ENCODE measurements at places on chromosomes 2 and 18.

DNA sequence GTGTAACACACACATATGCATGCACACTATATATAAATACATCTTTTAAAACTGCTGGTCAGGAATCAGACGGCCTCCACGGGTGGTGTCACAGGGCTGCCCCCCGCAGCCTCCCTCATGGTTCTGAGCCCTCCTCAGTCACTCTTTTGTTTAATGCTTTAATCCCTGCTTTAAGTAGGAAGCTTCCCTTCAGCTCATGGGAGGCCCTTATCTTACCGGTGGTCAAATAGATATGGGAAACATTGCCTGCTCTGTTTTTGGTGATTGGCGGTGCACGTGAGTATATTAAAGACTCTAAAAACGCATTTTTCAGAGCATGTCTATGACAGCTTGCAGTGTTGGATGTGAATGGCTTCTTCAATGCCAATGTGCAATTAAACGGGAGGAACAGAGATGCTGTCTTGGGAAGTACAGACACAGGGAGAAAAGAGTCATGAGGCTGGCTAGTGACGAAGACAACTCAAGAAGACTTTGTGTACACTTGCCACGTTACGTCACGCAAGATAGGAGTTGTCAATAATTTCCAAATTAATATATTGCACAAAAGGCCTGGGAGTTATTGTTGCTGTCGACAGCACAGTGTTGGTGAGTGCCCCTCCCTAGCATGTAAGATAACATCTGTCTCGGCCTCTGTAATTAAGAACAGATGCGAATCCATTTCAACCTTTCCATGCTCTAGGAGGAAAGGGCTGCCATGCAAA, 23.3 kb downstream of the GNLY start:
- no peak for DNase-seq

DNA sequence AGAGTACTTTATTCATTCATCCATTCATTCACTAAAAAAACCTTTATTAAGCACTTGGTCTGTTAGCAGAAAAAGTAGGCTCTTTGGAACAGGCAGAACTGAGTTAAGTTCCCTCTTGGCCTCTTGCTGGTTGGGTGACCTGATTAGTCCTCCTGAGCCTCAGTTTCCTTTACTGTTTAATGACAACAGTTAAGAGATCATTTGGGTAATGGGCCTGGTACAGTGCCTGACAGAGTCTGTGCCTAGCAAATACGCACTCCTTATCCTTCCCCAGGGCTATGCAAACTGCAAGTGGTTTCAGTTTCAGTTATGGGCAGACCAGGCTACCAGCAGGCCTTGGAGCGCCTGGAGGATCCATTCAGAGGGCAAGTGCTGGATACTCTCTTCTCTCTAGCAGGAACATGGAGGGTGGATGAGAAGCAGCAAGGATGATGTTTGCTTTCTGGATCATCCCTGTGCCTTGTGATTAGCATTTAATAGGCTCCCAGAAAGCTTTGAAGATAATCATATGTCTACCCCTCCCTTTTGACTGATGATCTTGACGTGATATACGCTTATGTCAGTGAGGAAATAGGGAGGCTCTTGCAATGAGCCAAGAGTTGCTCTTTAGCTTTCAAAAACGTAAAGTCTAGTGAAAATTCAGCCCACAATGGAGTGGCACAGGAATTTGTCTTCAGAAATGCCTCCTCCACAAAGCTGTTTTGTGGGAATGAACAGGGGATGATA, 12.4 kb upstream of the TAF1B start:
- DNase-seq = no peak

DNA sequence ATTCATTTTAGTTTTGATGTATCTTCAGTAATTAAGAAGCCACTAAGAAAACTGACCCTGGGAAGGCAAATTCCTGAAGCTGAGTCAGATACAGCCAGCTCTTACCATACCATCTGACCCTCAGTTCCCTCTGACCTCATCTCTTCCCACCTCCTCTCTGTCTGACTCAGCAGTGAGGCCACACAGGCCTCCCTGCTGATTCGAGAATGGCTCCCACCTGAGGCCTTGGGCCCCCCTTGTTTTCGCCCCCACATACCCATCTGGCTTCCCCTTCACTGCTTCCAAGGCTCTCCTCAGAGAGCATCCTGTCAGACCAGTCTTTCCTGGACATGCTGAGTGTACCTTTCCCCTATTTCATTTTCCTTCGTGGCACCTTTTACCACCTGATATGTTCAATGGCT, 71.0 kb upstream of the CYP1B1 start:
- no peak for DNase-seq

GRCh38 chr18:4720518-4720917, 265.4 kb upstream of the DLGAP1 start:
- DNase-seq = no peak

GRCh38 chr2:140696449-140696848, 1434.4 kb downstream of the LRP1B start:
- no peak for DNase-seq

DNA sequence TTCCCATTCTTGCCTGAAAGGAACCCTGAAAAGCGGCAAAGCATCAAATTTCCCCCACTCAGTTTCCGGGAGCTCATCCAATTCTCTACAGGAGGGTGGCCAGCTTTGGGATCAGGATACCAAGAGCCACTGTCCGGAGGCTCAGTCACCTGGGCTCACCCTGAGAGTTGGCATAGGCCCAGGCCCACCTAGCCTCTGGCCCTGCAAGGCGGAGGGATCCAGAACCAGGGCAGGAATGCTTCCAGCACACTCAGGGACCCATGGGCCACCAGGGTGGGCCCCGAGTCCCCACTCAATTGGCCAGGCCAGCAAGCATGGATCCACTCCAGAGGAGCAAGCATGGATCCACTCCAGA, 432.9 kb upstream of the MYT1L start:
- DNase-seq = no peak

- no peak for DNase-seq
Observed at GRCh38 chr2:36458106-36458505, 102.5 kb downstream of the CRIM1 start.

GRCh38 chr2:68196120-68196716, 38.5 kb downstream of the PNO1 start:
- no peak for DNase-seq

DNA sequence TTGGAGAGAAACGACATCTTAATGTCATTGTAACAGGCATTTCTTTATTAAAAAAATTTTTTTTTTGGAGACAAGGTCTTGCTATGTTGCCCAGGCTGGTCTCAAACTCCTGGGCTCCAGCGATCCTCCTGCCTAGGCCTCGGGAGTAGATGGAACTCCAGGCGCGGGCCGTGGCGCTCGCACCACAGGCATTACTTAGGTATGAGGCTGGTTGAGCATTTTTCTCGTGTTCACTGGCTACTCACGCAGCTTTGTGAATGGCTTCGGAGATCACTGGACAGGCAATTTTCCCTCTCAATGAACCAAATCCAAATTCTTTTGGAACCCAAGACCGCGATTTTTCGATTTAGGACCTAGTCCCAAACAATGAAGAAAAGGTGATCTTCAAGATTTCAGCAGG, 795 bp upstream of the TCF7L1 start:
- no peak for DNase-seq

- DNase-seq = no peak
Observed at GRCh38 chr2:30305235-30305634, 73.9 kb downstream of the LBH start.

DNA sequence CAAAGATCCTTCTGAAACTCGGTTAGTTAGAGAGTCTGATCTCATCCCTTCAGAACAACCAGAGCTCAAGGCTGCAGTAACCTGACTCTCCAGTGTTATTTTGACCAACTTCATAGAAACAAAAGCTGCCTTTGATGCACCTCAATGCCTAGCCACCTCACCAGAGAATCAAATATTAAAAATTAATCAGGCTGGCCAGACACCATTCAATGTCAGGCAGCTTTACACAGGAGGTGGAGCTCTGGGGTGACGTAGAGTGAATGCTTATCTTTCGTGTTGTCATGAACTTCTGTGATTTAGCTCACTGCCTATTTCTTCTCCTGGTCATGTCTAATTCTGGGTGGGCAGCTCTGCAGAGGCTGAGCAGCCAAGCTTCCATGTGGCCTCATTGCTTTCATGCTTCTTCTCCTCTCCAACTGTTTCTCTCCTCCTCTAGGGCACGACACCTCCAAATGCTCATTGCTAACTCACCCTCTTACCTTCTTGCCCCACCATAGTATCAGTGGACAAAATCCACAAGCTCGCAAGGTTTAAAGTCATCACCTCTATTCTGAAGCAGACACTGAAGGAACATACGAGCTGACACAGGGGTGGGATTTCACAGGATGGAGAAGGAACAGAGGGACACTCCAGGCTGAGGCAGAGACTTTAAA, 39.4 kb downstream of the AAK1 start:
- no peak for DNase-seq

- DNase-seq = no peak
Observed at GRCh38 chr2:167784084-167784425, 463.3 kb downstream of the STK39 start.

DNA sequence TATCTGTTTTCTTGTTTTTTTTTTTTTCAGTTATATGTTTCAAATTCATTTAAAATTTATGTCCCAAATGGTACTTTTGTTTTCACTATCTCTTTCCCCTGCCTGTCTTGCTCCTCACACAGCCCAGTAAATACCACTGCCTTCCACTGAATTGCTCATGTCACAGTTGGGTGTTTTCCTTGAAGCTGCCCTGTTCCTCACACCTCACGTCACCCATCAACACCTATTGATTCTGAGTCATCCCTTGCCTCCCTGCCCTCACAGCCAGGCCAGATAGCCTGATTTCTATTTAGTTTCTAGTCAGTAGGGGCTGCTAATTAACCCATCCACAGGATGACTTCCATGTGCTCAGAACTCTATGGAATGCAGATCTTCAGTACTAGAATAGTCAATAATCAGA, 25.3 kb downstream of the FSHR start:
- no peak for DNase-seq

GRCh38 chr2:125564471-125564870, 1091.5 kb upstream of the GYPC start:
- DNase-seq = no peak

DNA sequence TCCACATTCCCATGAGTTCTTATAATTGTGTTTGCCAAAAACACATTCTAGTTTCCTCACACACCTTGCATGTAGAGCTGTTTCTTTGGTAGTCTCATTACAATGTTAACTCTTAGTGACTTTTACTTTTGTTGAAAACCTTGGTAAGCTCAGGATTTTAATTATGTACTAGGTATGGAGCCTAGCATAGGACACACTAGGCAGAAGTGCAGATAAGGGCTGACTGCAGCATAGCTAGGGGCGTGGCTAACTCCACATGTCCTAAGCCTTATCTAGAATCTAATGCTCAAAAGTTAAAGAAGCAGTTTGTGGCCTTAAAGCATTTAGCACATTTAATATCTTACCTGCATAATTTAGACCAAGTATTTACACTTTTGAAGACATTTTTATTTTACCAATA, 153.7 kb upstream of the FBXO11 start:
- no peak for DNase-seq

- DNase-seq = no peak
Observed at GRCh38 chr18:22822024-22822423, 111.1 kb upstream of the RBBP8 start.

DNA sequence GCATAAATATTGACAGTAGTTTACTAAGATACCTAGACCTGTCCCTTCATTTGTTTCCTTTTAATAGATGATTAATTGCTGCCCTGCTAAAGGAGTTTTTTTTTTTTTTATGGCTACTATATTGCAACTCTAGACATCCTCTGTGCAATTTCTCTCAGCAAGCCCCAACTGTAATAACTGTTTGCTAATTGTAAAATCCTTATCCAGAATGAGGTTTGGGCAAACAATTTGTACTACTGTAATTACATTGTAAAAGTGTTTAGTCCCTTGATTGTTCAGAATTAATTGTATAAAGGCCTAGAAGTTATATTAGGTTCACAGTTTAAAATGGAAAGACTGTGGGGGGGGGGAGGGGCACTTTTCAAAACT, 3.7 kb upstream of the MEIS1 start:
- DNase-seq = no peak

DNA sequence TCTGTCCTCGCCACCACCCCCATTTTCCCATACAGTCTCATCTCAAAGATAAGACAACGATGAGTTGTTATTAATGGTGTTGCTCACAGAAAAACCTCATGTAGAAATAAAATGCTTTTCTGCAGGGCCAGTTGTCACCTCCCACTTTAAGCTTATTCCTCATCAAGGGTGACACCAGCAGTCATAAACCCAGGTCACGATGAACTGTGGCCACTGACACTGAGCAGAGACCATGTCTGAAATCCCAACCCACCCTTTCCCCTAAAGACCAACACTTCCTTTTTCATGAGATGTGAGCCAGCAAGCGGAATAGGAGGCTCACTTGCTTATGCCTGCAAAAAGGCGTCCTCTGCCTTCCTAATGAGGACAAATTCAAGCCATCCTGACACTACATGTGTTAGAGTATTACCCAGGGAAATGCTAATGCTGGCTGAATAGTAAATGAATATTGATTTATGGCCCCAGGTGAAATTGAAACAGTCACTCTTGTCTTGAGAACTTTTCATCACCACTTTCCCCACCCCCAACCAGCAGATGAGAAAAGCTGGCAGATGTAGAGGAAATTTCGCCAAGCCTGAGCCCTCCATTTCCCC, 228.4 kb downstream of the MGAT5 start:
- no peak for DNase-seq

DNA sequence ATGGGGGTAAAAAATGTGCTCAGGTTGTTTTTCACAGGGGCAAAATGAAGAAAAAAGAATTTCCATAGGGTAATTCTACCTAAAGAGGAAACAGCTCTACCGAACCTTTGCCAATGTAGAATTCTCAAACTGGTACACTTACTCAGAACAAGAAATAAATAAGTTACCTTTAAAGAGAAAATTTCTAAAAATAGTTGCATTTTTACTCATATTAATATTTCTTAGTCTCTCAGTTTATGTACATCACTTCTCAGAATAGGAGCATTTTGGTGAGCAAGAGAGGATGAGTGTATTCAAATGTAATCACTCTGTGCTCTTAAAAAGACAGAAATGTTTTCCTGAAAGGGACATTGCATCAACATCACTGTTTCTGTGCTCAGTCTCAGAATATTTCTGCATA, 574.7 kb upstream of the SLC8A1 start:
- DNase-seq = no peak

- no peak for DNase-seq
Observed at GRCh38 chr2:235134420-235134819, 182.6 kb downstream of the SH3BP4 start.

DNA sequence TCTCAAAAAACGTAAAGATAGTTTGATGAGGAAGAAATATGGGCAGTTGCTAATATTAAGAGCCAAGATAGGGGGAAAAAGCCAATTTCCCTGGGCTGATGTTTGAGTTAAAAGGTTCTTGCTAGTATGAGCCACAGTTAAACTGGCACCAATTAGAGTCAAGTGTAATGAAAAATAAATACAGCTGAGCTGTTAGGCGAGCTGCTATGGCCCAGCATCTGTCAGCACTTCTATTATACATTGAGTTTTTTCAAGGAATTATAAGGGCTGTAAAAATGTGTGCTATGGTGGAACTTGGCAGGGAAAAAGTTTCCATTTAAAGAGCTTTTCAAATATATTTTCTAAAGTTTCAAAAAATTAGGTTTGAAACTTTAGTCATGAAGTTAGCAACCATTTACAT, 279.6 kb downstream of the CYRIA start:
- no peak for DNase-seq
